Hematopoietic multipotent progenitor cell (in vitro differentiated cells): ENCODE measurements at places on chromosomes 3 and 15.

- DNase-seq = no peak
Observed at GRCh38 chr15:67082007-67082536, 16.7 kb downstream of the SMAD3 start.

- no peak for DNase-seq
Observed at GRCh38 chr3:58609990-58610389, 32.8 kb upstream of the FAM107A start.

DNA sequence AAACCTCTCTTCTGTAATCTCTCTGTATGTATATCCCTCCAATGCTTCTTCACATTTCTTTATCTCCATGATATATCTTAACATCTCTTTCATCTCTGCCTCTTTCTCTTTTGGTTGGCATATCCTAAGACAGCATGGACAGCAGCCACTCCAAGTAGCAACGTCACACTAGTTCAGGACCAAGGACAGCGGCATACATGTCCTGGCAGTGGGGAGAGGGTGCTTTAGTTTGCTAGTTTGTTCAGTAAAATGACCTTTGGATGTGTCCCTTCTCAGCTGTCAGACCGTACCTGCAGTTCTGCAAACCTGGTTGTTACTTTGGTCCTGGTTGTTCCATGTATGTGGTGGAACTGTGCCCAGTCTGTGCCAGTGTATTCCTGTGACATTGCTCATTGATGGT is 225.6 kb upstream of the ROPN1 start:
- DNase-seq = peak; percentile 63

DNA sequence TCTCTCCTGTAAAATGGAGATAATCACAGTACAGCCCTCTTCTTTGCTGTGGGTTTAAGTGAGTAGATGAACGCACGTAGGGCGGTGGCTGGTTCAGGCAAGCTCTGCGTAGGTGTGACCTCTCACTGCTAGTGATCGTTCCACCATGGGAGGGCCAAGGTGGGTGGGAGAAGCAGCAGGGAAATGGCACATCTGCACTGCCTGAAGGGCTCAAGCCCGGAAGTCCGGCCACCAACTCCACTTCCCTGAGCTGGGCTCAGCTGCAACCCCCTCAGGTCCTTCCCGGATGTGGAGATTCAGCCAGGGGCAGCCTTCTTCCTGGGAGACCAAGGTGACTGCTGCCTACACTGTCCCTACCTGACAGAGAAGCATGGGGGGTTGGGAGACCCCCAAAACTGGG is 102.9 kb downstream of the ADCY5 start:
- DNase-seq = no peak

DNA sequence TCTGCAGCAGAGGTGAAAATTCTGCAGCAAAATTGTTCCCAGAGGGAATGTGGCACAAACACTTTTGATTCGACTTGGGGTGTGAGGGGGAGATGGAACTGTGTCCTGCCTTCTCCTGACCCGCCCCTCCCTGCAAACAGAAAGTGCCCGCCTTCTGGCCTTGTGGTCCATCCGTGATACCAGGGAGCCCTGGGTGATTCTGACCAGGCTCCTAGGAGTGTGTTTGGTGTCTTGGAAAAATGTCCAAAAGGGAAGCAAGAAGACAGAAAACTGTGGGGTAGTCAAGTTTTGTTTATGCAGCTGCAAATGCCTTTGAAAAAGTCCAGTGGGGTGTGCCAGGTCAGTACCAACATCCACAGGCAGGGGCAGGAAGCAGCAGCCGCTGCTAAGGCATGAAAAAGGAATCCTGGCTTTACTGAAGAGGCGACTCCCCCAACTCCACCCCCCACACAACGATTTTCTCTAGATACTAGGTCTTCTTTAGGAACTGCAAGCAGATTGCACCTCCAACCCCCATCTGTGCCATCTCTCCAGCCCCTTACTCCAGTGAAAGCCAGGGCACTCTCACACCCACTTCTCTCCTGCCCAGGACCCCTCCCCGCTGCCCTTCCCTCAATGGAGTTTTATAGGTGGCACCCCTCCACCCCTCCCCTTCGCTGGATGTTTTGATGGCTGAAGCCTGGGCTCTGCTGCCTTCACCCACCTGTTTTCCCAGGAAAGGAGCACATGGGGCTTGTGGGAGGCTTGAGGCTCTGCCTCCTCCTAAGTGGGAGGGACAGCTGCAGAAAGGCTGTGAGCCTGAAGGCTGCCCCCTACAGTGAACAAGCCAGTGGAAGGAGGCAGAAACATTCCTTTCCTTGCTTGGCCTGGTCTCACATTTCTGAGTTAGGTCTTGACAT is 82.4 kb upstream of the HERC1 start:
- no peak for DNase-seq

DNA sequence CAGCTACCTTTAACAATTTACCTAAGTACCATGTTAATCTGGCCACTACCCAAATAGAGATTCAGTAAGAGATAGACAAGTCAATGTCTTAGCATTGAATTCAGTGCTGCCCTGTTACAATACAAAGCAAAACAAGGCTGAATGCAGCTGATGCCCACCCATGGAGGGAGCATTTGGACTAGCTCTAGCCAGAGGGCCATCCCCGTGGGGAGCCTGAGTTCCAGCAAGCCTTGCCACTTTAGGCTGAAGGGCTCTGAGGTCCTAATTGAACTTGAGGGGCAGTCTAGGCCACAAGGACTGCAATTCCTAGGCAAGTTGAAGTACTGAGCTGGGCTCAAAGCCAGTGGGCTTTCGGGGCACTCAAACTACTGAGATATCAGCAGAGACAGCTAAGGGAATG is 265.9 kb downstream of the EFHB start:
- no peak for DNase-seq

GRCh38 chr3:107916171-107916570 is 174.7 kb downstream of the CD47 start:
- no peak for DNase-seq

DNA sequence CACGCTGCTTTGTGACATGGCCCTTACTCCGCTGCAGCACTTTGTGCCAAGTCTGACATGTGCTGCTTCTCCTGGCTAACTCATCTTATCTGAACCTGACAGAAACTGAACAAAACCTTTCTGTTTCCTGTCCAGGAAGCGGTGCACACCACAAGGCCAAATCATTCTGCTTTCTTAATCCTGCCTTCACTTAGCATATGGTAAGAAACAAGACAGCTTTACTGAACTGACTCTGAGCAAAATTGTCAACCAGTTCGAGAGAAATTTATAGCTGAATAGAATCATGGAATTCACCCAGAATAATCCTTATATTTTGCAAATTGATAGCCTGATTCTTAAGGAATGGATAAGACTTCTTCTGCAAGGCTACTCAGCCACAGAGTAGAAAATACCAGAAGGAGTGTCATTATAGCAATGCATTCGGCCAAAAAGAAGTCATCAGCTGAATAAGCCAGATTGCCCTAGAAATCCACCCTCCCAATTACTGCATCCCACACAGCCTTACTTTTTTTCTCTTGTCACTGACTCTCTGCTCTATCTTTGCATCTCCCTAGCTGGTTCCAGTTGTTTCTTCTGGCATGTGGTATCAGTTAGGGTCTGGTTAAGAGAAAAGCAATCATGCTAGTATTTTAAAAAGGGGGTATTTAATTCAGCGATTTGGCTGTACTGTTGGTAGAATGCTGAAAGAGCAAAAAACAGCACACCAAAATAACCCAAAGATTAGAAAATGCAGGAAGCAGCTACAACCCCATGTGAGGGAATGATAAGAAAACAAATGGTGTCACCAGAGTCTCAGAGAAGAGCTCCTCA is 41.6 kb upstream of the STRIT1 start:
- DNase-seq = no peak

GRCh38 chr15:80569656-80570055 is 125.5 kb upstream of the ABHD17C start:
- no peak for DNase-seq

GRCh38 chr15:73751511-73751898 is 1.6 kb downstream of the INSYN1 start:
- no peak for DNase-seq
